Cardiac atrium fibroblast (primary cell): ENCODE measurements at places on chromosomes 3 and 15. TPM values are rescaled to one million over a fixed set of nuclear protein-coding genes. Genes with fewer than 3 reads are reported as not detected.

The KCNH8 gene
- total RNA-seq = not detected in 2 replicates

The DUOX2 gene
- not detected in 2 replicates for total RNA-seq

The CLCN2 gene
- total RNA-seq = 3.1 and 4.5 TPM in 2 replicates

The SERINC4 gene
- not detected in 2 replicates for total RNA-seq

The FBN1 gene
- total RNA-seq = 911 and 1,039 TPM in 2 replicates

The TIMP4 gene
- total RNA-seq = 15.1 and 17.1 TPM in 2 replicates

The TTLL13 gene
- total RNA-seq = not detected in 2 replicates

The SLC28A1 gene
- not detected in 2 replicates for total RNA-seq

The GUCA1C gene
- total RNA-seq = not detected in 2 replicates

The ZNF148 gene
- 13.5 and 15.9 TPM in 2 replicates for total RNA-seq

The ABHD2 gene
- total RNA-seq = 22.6 and 39.0 TPM in 2 replicates

The ZSCAN2 gene
- total RNA-seq = 6.0 and 8.1 TPM in 2 replicates
